Esophagus squamous epithelium (tissue), 5 donors: ENCODE measurements at places on chromosomes 12 and 14.

DNA sequence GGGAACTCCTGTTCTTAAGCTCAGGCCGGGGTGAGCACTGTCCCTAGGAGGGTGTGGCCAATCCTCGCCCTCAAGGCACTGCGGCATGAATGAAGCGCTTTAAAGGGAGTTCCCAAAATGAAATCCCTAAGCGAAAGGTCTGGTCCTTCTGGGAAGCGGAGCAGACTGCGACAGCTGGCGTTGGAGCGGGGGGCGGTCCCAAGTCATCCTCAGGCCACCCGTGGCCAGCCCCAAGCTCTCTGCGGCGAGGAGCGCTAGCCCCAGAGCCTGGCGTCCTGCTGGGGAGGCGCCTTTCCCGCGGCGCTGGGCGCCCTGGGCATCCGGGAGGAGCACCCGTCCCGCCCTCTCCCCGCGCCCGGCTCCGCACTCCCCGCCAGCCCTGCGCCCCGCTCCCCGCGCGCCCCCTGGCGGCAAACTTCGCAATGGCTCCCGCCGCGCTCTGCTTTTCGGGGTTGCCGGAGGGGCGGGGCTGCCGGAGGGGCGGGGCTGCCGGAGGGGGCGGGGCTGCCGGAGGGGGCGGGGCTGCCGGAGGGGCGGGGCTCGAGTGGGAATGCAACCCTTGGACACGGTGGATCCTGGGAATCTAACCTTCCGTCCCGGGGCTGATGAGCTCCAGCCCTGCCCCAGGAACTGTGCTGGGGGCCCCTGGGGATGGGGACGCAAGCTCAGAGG lies 25.4 kb downstream of the ZBTB42 start:
- DNase-seq: peak; percentile 46

DNA sequence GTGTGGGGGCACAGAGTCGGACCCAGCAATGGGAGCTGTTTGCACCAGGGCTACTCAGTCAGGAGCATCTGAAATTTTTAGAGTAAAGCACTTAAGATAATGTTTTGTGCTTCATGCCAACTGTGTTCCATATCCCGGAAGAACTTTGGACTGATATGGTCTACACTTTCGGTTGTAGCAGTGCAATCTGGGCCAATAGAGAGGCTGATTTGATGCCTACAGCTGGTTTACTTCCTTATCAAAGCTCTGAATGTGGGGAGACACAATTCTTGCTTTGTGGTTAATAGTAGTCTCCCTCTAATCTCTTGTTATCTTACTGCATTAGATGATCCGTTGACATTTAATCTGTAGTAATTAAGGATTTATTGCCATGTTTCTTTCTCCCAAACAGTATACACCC lies 7.8 kb upstream of the VDR start:
- DNase-seq: no peak

DNA sequence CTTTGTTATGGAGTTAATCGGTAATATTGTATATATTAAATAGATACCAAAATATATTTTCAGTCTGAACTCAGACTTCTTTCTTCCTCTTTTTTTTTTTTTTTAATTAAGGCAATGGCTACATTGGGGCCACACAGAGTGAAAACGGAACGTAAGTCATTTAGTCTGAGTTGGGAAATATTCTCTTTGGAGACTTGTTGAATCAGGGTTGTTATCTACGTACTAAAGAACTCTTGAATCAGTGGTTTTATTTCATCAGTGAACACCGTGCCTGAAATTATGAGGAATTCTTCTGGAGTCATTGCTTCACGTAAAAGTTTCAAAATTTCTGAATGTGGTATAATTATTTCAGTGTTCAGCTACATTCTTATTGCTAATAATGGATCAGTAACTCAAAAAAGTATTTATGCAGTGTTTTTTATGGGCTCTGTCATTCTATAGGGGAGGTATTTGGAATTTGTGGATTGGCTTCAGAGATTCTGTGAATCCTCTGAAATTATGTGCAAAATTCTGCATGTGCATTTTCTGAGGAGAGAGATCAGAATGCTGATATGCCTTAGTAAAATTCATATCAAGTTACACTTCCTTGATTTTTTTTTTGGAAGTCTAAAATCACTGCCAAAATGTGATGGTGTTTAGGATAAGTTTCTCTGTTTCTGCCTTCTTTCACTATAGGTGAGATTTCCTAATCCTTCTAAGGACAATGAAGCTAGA lies 39.6 kb downstream of the BRMS1L start:
- DNase-seq: no peak

DNA sequence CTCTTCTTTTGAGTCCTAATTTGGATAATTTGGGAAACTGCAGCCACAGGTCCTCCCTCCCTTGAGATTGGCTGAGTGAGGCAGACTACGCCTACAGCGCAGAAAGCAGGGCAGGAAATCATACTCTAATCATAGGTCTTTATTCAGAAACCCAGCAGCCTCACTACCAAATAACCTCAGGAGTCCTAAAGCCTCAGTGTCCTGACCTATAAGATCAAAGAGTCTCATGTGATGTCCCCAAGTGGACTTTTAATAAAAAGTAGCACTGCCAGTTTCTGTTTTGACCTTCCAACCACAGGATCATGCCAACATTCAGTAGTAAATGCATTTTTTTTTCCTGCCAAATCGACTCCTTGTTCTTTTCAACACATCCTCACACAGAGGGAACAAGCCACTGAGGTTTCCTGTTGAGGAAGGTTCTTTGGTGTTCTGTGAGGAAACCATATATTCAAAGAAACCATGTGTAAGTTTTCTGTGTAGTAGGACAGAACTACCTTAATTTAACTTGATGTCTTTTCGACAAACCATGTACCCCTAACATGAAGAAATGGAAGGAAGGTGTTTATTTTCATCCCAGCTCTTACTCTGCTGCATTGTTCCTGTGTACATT lies 72.2 kb downstream of the VCPKMT start:
- no peak for DNase-seq

GRCh38 chr14:55170526-55170925 lies 20.9 kb downstream of the DLGAP5 start:
- no peak for DNase-seq

- no peak for DNase-seq
Observed at GRCh38 chr12:107779077-107779831, 4.8 kb downstream of the ASCL4 start.

GRCh38 chr12:5716201-5716600 lies 228.9 kb downstream of the ANO2 start:
- DNase-seq: no peak

- DNase-seq: no peak
Observed at GRCh38 chr14:97704316-97704885, 907.2 kb downstream of the VRK1 start.

GRCh38 chr14:71523630-71524319 lies 408.5 kb upstream of the RGS6 start:
- no peak for DNase-seq

GRCh38 chr12:85796001-85796400 lies 40.2 kb downstream of the RASSF9 start:
- DNase-seq: no peak

GRCh38 chr12:103975368-103975767 lies 9.7 kb downstream of the TDG start:
- no peak for DNase-seq

GRCh38 chr14:105430565-105430964 lies 10.9 kb downstream of the MTA1 start:
- no peak for DNase-seq

GRCh38 chr12:110379631-110380030 lies 23.9 kb downstream of the ANAPC7 start:
- DNase-seq: no peak

DNA sequence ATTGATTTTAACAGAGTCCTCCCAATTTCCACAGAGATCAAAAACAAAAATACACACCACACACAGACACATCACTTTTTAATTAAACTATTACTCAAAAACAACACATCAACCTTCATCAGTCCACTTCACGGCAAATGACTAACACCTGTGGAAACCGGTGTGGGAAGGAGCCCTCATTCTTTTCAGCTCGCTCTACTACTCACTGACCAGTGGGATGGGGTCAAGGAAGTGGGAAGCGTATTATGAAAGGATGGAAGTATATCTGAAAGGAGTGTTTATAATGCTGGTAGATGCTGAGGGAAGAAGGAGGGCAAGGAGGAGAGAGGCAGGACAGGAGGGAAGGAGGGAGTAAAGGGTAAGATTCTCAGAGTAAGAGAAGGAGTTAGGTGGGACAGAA lies 156.5 kb downstream of the EPS8 start:
- DNase-seq: no peak

- no peak for DNase-seq
Observed at GRCh38 chr14:68674538-68675232, 118.2 kb downstream of the ZFP36L1 start.

DNA sequence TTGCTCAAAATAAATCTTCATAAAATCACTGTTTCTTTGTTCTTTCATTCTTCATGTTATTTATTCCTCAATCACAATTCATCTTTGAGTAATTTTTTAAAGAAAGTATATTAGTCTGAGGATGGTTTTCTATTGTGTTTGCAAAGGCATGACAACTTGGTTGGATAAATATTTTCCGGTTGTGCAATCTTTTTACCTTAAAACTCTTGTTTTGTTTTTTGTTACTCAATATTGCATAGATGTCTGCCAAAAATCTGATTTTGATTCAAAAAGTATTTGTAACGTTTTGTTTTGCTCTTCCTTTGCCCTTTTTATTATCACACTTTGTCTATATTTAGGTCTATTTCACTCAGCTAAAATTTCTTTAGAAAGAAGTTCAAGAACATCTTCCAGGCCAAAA lies 86.2 kb upstream of the SYT1 start:
- no peak for DNase-seq

DNA sequence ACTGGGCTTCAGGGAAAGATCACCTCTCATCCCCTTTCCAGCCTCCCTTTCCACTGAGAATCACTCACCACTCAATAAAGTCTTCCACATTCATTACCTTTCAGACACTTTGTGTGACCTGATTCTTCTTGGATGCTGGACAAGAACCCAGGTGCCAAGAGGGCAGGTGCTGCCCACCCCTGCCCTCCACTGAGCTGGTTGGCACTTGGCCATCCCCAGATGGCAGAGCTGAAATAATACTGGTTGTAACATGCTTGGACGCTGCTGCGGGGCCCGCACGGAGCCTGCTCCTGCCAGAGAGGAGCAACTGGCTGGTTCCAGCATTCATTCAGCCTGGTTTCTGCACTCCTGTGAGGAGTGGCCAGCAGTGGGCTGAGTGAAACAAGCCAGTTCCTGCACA lies 386.7 kb upstream of the CCDC196 start:
- no peak for DNase-seq

DNA sequence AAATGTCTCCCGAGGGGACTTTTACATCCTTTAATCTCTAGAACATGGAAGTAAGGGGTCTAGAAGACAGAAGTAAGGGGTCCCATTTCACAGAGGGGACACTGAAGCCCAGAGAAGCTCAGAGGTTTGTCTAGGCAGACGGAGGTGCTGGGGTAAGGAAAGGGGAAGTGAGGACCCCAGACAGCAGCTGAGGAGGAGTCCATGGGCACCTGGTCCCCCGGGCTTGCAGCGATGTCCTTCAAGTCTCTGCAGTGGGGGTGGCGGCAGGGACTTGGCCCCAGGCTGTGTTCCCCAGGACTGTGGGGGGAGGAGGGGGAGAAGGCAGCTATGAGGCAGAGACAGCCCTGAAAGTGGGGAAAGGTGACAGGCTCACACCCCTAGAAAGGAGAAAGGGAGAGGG lies 30.7 kb downstream of the DTX1 start:
- no peak for DNase-seq

GRCh38 chr14:99571303-99571986 lies 32.6 kb downstream of the CCDC85C start:
- DNase-seq: no peak

DNA sequence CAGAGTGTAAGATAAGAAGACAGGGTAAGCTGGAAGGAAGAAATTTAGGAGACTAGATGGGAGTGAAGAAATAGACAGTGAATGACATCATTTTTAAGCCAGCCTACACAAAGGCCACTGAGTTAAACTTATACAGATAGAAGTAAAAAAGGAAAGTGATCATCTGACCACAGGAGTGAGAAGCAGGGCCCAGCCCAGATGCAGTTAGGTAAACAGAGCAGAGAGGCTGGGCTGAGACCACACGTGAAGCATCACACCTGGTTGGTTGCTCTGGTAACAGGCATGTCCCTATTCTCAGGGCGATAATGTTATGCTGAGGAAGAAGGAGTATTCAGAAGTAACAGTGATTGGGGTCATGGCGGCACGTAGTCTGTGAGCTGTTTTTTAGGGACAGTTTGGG lies 1079.4 kb downstream of the AACS start:
- DNase-seq: no peak

DNA sequence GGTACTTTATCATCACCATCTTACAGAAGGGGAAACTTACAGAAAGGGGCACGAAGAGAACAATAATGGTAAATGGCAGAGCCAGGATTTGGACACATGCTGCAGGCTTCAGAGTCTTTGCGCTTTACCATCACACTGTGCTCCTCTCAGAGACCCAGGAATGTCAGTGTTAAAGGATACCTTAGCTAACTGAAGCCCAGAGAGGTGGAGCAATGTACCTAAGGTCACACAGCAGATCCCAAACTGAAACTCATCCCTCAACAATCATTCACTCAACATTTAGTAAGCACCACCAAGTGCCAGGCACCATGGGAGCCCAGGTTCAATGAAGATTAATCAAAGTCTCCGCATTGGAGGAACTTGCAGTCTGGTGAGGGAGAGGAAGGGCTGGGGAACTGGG lies 8.0 kb upstream of the KRT78 start:
- no peak for DNase-seq

GRCh38 chr12:7352661-7353060 lies 48.8 kb downstream of the ACSM4 start:
- no peak for DNase-seq

- no peak for DNase-seq
Observed at GRCh38 chr12:49868449-49868848, 25.5 kb upstream of the BCDIN3D start.

- DNase-seq: no peak
Observed at GRCh38 chr12:62613081-62613480, 146.5 kb downstream of the MON2 start.

GRCh38 chr12:79895804-79896203 lies 39.1 kb downstream of the PPP1R12A start:
- no peak for DNase-seq

DNA sequence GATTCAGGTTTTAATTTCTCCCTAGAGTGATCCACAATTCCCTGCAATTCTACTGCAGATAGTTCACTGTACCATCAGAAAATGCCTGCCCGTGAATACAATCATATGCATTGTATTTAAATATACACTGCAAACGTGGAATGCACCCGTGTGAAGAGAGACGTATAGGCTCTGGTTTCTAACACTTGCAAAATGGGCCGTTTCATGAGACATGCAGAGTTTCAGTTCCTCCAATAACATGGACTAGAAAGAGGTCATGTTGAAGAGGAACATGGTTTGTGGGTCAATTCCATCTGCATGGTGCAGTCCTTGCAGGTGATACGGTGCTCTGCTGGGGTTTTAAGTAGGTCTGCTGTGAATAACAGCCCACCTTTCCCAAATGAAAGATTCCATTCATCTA lies 373.3 kb downstream of the TMEM132D start:
- DNase-seq: no peak

- DNase-seq: no peak
Observed at GRCh38 chr14:32202491-32202997, 525 bp downstream of the RNU6-8 start.

DNA sequence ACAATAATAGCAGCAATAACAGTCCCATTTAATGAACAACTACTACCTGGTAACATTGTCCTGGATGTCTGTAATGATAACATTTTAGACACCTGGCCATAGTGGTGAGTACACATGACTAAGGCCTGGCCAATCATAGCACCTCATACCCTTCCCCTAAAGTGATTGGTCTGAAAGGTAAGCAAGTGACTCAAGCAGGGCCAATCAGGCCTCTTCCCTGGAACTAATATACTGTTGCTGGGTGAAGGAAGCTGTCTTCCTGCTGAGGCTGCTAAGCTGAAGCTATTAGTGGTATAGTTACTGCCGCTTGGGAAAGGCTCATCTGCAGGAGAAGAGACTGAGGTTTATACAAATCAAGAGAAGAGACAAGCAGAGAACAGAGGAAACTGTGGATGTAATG lies 18.7 kb upstream of the NOS1 start:
- no peak for DNase-seq
